ENCODE measurements at places on chromosomes 1 and 21. TPM values are rescaled to one million over a fixed set of nuclear protein-coding genes. Genes with fewer than 3 reads are reported as not detected.

DNA sequence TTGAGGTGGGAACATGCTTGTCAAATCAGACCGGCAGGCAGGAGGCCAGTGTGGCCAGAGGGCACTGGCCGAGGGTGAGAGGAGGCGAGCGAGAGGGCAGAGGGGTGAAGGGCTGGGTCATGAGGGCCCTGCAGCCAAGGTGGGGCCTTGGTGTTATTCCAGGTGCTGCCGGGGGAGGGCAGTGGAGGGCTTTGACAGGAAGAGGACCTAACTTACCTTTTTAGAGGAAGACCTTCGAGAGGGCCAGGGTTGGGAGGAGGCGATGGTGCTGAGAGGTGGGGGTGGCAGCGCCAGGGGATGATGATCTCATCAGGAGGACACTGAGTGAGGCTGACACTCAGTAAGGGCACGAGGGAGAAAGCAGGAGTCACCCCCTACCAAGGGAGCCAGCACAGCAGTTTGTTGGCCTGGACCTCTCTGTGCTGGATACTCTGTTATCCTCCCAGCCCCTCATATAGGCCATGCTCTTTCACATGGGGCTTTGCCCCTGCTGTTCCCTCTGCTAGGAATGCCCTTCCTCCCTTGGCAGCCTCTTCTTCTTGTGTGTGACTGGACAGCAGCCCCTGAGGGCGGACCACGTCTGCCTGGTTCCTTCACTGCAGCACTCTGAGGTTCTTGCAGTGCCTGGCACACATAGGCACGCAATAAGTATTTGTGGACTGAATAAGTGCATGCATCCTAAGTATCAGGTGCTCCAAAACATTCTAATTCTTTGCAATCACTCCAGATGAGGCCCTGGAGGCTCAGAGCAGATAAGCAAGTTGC, 7.5 kb upstream of the TTC22 start:
- H3K36me3 ChIP-seq = no peaks in the 10 kb centered on the region
- DNase-seq = no peak
- H3K27ac ChIP-seq = no peak overlapping the region
- H3K27me3 ChIP-seq = no peaks in the 10 kb centered on the region

DNA sequence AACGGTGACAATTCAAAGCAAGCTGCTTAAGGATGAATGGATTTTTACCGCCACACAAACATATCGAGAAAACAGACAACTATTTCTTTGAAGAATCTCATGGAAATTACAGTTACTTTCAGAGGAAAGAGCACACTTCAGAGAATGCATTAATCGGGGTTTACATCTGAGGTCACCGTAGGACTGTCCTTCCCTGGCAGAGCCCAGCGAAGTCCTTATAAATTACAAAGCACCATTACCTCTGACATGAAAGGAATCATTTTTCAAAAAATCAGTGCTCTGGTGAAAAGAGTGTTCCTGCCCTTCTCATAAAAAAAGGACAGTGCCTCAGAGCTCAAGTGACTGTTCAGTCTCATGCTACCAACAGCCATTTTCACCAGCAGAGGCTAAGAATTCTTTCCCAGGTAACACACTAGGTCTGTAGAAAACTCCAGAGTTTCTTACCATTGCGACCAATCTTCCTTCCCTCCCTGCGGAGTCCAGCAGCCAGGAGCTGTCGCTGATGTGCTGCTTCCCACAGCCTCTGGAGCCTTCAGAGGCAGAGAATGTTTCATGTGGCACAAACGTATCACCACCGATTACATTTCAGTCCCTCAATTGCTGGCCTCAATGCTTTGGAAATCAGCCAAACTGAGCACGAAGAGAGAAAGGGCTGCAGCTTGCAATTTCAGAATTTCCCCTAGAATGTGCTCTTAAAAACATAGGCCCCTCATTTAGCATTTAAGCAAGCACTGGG, 75.4 kb downstream of the PLD5 start:
- H3K36me3 ChIP-seq = no peaks in the 10 kb centered on the region
- no peak overlapping the region for H3K4me3 ChIP-seq
- H3K4me1 ChIP-seq = no peaks in the 10 kb centered on the region

Gene EDARADD
- 0.66 TPM for total RNA-seq

DNA sequence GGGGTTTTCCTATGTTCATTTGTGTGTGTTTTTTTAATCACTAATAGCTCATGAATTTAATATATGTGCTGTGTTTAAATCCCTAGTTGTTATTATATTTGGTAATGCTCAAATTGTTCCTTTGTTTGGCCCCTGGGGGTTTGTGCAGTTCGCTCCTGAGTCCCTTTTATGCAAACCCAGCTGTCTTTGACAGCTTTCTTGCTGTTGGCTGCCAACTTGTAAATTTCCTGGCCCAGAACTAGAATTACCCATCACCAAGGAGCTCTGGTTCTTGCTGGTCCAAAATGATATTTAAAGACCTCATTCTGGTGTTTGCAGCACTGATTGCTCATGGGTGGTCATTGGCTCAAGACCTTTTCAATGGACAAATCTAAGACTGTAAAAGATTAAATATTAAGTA, 39.6 kb upstream of the PGBD5 start:
- no peaks in the 10 kb centered on the region for H3K36me3 ChIP-seq
- H3K4me3 ChIP-seq = no peak overlapping the region
- H3K4me1 ChIP-seq = no peaks in the 10 kb centered on the region
- DNase-seq = no peak

All from tibial nerve (tissue), 4 donors.